ENCODE measurements at places on chromosomes 7 and 10.

GRCh38 chr10:113004069-113004618 is 54.1 kb downstream of the TCF7L2 start:
- no peak for DNase-seq

DNA sequence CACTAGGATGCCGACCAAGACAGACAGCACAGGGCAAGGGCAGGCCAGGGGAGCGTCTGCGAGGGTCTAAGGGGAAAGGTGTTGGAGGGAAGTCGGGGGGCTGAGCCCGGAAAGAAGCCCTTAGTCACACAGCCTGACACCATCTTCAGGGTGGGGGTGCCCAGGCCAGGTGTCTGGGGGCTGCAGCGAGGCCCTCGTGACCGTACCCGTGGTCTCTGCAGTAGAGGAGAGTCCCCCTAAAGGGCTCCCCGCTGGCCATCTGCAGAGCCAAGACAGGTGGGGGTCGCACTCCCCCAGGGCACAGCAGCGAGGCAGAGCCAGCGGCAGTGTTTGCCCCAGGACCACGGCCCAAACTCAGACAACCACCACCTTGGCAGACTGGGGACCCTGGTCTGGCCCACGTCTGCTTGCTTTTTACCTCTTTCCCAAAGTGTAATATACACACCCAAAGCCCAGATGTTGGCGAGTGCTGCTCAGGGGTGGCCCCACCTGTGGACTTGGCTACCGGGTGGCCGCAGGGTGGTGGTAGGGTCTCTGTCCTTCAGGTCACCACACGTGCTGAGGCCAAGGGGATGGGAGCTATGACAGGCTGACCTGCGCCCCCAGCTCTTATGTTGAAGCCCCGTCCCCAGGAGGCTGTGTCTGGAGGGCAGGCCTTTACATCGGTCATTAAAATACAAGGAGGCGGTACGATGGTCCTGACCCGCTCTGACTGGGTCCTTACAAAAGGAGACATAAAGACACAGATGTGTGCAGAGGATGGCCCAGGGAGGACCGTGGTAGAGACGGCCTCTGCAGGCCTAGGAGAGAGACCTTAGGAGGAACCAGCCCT is 107.4 kb downstream of the DNAJB6 start:
- DNase-seq, result no peak

- no peak for DNase-seq
These were observed 12.1 kb downstream of the TMEM236 start for GRCh38 chr10:17764142-17764541.

DNA sequence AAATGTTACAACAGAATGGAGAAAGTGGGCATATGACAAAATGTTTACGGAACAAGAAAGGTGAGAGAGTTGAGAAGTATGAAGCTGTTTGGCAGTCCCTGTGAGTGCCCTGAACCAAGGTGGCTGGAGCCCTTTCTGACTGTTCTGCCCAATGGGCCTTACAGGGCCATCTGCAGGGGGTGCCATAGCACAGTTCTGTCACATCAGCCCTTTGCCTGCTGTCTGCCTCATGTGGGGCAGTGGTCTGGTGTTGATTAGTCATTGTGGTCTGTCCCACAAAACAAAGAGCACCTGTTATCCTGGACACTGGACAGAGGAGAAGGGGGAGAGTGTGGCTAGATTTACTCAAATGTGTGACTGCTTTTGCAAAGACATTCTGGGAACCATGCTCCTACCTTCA is 51.5 kb upstream of the OSBPL3 start:
- no peak for DNase-seq

DNA sequence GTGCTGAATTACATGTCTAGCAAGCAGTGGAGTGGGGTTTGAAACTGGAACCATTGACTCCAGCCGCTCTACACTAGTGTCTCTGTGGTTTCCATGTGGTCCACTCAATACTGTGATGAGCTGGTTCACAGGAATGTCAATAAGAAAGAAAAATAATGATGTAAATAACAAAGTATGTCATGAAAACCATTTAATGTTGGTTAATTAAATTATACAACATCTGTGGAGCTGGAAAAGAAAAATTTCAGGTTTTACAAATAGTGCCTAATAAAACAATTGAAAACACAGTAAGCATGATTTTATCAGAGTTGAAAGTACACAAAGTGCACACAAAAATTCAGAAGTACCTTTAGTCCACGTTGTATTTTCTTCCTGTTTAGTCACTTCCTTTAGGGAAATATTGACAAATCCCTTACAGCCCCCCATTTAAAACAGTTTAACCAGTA is 28.7 kb upstream of the NAMPT start:
- DNase-seq, result no peak

DNA sequence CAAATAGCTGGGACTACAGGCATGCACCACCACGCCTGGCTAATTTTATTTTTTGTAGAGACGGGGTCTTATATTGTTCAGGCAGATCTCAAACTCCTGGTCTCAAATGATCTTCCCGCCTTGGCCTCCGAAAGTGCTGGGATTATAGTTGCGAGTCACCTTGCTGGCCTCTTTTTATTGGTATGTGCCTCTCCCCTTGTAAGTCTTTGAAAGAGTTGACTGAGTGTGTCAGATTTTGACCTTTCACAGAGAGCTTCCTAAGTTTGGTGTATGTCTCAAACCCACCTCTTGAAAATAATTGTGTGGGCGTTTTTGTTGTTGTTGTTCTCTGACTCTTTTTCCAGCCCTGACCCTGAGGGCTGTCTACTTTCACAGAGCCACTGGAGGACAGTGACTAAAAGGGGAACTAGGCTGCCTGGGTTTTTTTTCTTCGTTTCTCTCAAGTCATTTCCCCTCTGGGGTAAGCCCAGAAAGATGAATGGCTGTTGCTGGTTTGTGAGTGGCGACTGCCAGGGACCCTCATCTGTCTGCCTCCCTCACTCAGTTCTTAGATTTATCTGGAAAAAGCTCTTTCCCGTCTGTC is 262.8 kb downstream of the ZEB1 start:
- no peak for DNase-seq

GRCh38 chr7:101804967-101805366 is 12.5 kb upstream of the CUX1 start:
- DNase-seq, result no peak

- no peak for DNase-seq
These were observed 220.3 kb downstream of the HGF start for GRCh38 chr7:81549484-81550016.
